Pancreas (tissue), 10 donors: ENCODE measurements at places on chromosomes 12 and 14.
A peak's percentile ranks its signal among the peaks of the same experiment; 100 is the strongest.

DNA sequence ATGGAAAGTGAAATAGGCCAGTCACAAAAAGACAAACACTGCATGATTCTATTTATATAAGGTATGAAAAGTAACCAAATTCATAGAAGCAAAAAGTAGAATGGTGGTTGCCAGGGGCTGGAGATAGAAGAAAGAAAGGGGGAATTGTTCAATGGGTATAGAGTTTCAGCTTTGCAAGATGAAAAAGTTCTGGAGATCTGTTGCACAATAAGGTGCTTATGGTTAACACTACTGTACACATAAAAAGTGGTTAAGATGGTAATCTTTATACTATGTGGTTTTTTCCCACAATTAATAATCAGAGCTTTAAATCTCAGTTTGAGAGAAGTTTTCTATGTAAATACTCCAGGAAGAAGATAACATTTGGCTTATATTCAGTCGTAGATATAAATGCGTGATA lies 73.4 kb downstream of the SLC38A4 start:
- no peak for DNase-seq

DNA sequence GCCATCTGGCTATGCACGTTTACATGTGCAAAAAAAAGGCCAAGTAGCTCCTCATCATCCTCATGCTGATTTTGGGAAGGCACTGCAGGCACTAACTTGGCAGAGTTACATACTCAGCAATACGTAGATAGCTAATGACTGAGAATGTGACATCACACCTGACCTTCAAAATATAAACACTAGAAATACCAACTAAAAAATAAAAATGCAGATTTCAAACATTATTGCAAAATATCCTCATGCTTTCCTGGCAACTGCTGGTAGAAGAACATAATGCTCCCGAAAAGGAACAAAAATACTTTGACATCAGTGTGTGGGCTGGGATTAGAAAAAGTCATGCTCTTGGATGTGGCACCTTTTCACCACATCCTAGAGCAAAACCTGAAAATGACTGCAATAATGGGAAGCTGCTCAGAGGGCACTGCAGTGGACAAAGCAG lies 153.2 kb upstream of the ABCD2 start:
- no peak for DNase-seq

GRCh38 chr12:29710104-29710503 lies 73.6 kb downstream of the TMTC1 start:
- no peak for DNase-seq

- no peak for DNase-seq
Observed at GRCh38 chr14:98685725-98686124, 586.3 kb downstream of the BCL11B start.

DNA sequence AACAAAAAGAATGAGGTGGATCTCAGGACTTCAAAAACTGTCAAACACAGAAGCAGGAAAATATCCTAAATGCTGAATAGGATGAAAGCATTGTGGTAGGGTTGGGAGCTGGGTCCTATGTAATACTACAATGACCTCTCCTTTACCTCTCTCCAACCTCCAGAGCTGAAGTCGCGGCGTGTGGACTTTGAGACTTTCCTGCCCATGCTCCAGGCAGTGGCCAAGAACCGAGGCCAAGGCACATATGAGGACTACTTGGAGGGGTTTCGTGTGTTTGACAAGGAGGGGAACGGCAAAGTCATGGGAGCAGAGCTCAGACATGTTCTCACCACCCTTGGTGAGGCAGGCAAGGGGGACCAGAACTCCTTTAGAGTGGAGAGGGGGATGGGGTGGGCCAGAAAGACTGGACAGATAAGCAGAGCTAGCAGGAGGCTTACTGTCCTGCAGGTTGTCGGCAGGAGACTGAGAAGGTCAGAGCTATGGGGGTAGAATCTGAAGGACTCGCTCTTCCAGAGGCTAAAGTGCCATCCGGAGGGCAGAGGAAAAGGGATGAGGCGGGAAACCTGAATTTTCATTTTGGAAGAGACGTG lies 2.8 kb upstream of the MYL6 start:
- no peak for DNase-seq

- DNase-seq, result peak; percentile 59
Observed at GRCh38 chr12:69987579-69988091, 162.6 kb downstream of the MYRFL start.

- no peak for DNase-seq
Observed at GRCh38 chr14:21191261-21191808, 35.5 kb upstream of the OR5AU1 start.

DNA sequence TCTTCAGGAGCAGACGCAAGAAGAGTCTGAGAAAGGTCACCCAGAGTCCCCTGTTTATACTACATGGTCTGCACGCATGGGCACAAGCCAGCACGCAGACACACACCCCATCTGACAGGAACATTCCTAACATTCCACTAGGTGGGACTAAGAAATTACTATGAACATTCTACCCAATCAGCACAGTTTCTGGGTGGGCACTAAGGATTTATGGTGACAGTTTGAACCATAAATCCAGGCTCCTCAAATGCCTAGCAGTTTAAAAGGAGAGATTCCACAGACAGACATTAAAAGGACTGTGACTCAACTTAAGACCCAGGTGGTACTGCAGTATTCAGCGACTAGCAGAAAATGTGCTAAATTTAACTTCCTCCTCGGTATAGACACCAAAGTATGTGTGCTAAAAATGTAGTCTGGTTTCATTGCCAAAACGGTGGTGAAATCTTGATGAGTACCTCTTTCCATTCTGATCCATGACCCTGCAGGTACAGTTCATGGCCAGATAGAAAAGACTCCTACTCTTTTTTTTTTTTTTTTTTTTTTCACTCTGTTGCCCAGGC lies 16.2 kb downstream of the ABHD4 start:
- no peak for DNase-seq

- DNase-seq, result no peak
Observed at GRCh38 chr12:93099792-93100191, 170.7 kb upstream of the EEA1 start.

DNA sequence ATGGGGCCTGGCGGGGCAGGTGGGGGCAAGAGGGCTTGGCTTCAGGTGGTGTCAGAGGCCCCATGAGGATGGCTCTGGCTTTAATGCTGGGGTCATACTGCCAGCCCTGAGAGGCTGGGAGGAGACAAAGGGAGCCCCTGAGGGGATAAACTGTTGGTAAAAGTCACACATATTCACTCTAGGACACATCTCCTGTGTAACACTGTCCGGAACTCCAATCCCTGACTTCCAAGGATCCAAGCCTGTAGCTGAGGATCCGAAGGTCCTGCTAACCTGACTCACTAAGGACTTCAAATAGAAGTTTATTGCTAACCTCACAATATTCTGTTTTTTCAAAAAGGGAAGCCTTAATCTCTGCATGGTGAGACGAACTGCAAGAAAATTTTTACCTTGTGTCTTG lies 39.2 kb upstream of the GPR68 start:
- no peak for DNase-seq

- no peak for DNase-seq
Observed at GRCh38 chr14:83164016-83164415, 1630.4 kb upstream of the SEL1L start.

- peak; percentile 93 for DNase-seq
Observed at GRCh38 chr14:79278798-79279644, 932.3 kb downstream of the DIO2 start.

DNA sequence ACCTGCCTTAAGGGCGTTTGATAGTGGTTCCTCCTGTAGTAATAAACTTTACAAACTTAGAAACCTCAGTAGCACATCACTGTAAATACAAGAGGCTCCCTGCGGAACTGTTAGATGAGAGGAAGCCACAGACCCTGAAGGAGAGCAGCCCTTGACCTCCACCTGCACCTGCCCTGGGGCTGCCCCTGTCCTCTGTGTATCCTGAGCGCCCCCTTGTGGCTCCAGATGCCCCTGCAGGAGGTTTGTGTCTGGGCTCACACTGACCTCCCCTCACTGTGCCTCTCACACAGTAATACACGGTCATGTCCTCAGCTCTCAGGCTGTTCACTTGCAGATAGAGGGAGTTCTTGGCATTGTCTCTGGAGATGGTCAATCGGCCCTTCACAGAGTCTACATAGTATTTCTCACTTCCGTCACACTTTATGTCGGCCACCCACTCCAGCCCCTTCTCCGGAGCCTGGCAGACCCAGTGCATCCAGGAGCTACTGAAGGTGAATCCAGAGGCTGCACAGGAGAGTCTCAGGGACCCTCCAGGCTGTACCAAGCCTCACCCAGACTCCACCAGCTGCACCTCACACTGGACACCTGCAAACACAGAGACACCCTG lies 1059.8 kb downstream of the TMEM121 start:
- peak; percentile 52 for DNase-seq

DNA sequence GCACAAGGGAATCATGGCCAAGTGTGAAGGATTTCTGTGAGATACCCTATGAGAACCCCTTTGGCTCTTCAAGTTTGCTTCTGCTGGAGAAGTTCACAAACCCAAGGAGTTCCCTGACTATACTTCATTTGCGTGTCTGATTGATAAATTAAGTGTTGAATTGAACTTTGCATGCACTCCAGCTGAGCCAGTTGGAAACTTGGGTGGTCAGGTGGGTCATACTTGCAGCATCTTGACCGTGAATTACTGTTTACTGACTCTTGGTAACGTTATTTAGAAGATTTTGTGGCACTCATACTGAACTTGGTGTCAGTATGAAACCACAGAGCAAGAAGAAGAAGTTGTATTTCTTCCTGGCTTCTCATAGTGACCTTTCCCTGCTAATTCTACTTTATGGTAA lies 77.5 kb downstream of the TGFB3 start:
- DNase-seq, result no peak

GRCh38 chr12:107631715-107632114 lies 53.9 kb upstream of the PWP1 start:
- DNase-seq, result no peak

- DNase-seq, result no peak
Observed at GRCh38 chr12:115950959-115951358, 326.5 kb downstream of the MED13L start.

DNA sequence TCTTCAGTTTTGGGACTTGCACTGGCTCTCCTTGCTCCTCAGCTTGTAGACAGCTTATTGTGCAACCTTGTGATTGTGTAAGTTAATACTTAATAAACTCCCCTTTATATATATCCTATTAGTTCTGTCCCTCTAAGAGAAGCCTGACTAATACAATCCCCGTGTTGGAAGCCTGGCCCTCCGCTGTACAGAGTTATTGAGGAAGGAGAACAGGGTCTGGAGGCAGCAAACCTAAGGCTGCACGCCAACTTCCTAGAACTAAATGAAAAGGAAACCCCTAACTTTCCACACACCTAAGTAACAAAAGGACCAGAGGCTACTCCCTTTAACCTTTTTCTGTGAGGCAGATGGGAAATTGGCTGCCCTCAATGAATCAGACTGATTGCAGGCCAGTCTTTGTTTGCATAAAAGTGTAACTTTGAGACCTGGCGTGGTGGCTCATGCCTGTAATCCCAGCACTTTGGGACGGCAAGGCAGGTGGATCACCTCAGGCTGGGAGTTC lies 42.6 kb upstream of the LIMA1 start:
- DNase-seq, result no peak

DNA sequence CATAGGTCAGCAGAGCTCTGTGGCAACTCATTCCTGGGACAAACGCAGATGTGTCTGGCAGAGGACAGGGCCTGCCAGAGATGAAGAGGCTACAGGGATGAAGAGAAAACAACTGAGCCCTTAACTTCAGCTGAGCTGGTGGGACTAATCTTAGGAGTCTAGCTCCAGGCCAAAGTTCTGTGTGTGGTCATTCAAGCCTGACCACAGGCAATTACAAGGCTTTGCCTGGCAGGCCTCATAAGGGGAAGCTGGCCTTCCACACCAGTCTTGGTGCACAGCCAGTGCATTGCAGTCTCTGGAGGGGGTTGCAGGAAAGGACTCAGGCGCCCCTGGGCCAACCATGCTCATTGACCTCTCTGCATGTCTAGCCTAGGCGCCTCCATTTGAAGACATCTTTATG lies 127.6 kb upstream of the DAAM1 start:
- DNase-seq, result no peak

DNA sequence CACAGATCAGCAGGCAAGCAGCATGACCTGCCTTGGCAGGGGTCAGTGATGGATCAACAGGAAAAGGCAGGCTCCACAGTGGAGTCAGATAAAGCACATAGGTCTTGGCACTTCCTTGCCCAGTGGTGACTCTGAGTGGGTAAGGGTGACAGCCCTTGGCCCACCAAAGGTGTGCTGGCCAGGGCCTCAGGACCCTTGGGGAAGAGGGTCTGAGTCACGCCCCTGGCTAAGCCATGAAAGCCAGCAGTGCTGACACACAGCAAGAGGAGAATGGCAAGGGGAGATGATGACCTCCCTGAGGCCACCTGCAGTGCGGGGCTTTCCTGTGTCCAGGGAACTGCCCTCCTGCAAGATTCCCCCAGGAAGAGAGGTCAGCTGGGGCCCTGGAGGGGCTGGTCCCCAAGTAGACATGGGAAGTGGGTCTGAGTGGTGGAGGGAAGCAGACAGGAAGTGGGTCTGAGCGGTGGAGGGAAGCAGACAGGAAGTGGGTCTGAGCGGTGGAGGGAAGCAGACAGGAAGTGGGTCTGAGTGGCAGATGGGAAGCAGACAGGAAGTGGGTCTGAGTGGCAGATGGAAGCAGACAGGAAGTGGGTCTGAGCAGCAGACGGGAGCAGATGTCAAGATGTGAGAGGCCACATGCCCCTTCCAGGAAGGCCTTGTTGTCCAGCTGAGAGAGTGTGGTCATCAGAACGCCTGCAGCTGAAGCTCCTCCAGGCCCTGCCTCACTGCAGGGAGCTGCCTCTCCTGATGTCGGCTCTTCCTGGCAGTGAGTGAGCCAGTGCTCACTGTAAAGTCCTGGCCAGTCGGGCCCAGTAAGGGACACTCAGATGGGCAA lies 34.8 kb downstream of the DIO3 start:
- DNase-seq, result peak; percentile 6

DNA sequence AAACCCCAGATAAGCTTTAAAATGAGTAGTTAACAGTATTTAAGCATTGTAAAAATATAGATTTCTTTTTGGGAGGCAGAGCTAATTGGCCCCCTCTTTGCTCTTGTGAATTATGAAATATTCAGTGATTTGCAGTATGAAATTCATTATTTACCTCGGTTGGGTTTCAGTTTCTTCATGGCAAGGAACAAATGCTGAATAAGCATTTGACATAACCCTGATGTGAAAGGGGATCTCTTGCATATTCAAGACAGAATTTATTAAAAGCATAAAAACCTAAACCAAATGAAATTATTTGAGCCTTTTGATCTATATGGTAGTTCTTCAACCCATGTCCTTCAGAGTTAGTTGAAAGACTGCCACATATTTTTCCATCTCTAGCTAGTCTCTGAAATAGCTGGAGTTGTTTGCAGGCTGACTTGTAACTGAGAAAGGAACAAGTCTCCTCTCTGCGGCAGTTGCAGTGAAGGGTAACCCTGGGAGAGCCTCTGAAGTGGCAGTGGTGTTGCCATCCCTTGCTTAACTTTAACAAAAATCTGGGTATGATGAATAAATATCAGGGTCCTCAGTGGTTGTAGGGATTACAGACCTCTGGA lies 690 bp downstream of the AKAP6 start:
- DNase-seq, result no peak
